ENCODE measurements at places on chromosomes 4 and X. TPM values are rescaled to one million over a fixed set of nuclear protein-coding genes. Genes with fewer than 3 reads are reported as not detected.

GRCh38 chr4:67355806-67356205, 189.5 kb downstream of the CENPC start:
- no peak for DNase-seq

GRCh38 chr4:1463927-1464540, 57.8 kb upstream of the NKX1-1 start:
- no peak for DNase-seq

- DNase-seq: no peak
These were observed 100.2 kb downstream of the FNIP2 start for GRCh38 chr4:158869001-158869400.

Gene XAGE2
- total RNA-seq: not detected

DNA sequence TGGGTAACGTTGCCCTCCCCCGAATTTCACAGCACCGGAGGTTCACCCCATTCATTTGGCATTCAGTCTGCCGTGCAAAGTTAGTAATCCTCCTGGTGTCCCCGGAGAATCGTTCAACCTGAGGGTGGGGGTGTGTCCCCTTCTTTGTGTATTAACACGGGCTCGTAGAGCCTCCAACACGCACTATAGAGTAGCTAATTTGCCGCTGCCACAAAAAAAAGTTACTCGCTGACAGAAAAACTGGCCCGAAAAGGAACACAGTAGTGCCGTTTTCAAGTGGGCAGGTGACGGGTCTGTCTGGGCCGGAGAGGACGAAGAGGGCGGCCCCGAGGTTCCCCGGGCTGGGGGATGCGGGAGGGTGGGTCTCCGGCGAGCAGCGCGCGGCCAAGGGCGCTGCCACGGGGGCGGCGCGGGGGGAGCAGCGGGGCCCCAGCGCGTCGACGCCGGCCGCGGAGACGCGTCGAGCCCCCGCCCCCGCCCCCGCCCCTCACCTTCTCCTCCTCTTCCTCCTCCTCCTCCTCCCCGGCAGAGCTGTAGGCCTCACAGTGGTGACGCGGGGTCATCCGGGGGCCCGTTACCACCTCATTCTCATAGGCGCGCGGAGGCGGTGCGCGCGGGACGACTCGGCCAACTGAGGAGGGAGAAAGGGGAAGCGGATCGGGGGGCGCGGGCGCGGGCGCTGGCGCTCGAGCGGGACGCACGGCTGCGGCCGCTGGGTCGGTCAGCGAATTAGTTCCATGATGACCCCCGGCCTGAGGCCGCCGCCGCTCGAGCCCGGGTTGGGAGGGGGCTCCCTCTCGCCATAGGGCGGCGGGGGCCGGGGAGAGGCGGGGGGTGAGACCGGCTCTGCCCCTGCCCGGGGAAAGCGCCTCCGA, 571 bp downstream of the CCNI start:
- DNase-seq: peak; percentile 83

GRCh38 chr4:41331224-41331623, 74.5 kb downstream of the UCHL1 start:
- no peak for DNase-seq

DNA sequence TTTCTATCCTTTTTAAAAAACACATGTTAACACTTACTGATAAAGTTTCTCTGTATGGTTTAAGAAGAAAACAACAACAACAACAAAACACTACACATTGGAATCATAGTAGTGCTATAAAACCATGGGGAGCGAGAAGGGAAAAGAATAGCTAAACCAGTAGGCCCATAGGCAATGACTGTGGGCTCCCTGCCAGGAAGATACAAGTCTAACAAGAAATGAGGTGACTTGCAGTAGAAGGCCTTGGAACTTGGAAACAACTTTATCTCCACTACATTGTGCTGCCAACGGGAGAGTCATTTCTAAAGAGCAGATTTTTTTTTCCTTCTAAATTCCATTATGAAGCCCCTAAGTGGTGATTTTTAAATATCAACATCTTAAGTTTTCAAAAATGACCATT, 78.0 kb downstream of the GPC4 start:
- DNase-seq: no peak

DNA sequence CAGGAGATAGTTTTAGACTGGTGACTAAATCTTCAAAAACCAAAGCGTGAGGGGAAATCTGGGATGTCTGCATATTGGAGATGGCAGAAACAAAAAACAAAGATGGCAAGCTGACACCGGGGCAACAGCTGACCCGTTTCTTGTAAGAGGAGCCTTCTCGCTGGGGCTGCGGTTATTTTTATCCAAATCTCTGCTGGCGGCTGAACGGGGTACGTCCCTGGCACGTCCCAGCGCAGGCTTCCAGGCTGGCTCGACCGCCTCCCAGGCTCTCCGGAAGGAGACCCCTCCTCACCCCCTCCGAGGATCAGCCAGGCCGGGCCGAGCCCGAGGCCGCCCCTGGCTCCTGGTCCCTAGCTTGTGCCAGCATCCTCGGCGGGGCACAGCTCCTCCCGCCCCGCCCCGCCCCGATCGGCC, 403 bp downstream of the SGCB start:
- DNase-seq: no peak

Gene PNCK
- not detected for total RNA-seq

DNA sequence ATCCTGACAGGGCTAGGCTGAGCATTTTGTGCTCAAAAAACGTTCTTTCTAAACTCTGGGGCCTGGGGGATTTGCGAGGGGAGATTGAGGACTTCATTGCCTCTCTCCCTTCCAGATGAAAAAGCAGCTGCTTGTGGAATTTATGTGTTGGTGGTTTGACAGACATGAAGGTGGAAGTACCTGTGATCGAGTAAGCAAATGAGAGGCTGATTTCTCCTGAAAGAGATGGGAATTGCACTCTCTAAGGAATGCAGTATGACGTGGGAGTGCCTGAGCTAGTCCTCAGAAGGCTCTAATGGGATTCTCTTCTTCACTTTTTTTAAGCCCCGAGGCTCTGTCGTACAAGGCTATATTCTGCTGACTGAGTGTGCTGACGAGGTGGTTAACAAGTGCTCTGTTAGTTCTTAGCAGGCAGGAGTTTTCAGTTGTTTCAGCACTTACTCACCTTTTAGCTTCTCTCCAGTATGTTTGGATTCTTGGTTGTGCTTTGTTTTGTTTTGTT, 426.8 kb upstream of the CNKSR2 start:
- DNase-seq: no peak

Gene LEF1
- total RNA-seq: 53.2 TPM

Gene MAGEB6
- total RNA-seq: not detected

- DNase-seq: no peak
These were observed 25.7 kb downstream of the SLAIN2 start for GRCh38 chr4:48367016-48367415.

DNA sequence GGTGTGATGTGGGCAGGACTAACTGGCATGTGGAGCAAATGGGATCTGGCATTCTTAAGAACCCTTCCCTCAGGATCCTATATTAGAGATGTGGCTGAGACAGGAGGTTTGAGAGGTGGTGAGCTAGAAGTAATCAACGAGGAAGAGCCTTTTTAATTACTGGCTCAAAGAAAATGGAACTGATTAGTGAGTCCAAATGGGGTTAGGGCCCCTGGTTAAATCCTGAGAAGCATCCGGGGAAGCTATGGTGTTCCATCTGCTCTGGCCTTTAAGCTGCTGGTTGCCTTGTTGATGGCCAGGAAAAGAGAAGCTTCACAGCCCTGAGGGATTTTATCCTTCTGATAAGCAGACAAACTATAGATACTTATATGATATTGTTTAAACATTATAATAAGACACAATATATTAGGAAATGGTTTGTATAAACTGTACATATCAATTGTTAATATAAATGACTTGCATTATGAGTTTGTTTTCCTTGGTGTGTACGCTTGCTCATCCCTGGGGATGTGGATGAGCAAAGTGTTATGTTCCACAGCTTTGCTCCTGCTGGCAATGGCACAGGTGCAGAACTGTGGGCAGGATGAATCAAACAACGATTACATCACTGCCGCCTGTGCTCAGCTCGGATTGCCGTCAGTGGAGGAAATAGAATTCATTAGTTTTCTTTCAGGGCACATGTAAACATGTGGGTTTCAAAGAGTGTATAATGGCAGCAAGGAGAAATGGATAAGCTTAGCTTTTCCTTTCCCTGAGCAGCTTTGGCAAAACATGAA, 328.6 kb upstream of the ARX start:
- no peak for DNase-seq

DNA sequence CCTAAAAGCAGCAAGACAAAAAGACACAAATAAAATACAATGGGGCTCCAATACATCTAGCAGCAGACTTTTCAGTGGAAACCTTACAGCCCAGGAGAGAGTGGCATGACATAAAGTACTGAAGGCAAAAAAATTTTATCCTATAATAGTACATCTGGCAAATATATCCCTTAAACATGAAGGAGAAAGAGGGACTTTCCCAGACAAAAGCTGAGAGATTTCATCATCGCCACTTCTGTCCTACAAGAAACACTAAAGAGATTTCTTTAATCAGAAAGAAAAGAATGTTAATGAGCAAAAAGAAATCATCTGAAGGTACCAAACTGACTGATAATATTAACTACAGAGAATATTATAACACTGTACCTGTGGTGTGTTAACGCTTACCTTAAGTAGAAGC, 86.4 kb downstream of the ANKRD17 start:
- no peak for DNase-seq

DNA sequence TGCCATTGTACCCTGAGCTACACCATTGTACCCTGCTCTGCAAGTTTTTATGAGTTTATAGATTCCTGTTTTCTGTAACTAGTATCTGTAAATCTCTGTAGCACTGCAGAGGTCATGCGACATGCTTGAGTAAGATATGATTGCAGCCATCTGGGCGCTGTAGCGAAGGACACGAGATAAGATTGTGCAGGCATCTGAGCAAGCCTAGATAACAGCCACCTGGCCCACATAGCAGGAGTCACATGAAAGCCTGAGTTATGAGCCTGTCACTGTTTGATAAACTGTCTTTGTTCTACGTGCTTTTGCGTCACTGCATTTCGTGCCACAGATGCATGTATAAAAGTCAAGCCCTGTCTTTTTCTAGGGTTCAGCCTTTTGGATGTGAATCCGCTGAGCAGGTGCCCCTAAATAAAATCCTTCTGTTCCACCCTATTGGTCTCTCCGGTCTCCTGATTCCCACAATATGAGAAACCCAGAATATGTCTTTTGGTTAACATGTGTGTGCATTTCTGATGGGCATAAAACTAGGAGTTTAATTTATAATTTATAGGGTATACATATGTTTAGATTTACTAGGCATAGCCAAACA, 327.6 kb upstream of the MAOA start:
- no peak for DNase-seq

GRCh38 chr4:174674305-174674840, 152.1 kb upstream of the HPGD start:
- DNase-seq: no peak

DNA sequence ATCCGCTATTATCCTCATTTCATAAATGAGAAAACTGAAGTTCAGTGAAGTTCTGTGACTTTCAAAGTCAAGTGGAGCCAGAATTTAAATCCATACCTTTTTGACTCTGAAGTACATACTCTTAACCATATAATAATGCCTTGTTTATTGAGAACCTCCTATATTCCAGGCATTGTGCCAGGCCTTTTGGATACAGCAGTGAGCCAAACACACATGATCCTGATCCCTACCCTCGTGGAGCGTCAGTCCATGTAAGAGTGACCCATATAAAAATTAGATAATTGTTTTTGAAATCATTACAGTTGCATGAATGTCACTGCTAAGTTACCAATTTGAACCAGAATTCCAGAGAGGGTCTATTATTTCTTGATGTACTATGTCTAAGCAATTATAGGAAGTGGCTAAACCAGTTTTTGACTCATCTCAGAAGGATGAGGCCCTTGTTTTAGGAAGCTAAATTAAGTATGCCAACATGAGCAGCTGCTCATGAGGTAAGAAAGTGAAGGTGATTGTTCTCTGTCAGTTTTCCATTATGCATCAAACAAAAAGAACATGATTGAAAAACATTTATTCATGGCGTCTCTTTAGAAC, 289.5 kb downstream of the GLUD2 start:
- no peak for DNase-seq

DNA sequence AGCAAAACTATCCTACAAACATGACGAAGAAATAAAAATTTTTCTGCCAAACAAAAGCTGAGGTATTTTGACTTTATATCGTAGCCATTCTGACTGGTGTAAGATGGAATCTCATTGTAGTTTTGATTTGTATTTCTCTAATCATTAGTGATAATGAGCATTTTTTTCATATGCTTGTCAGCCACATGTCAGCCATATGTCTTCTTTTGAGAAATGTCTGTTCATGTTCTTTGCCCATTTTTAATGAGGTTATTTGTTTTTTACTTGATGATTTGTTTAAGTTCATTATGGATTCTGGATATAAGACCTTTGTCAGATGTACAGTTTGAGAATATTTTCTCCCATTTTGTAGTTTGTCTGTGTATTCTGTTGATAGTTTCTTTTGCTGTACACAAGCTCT, 24.5 kb downstream of the F8A2 start:
- DNase-seq: no peak

Gene DCAF12L2
- not detected for total RNA-seq

Gene CT45A3
- total RNA-seq: not detected

Gene TLL1
- not detected for total RNA-seq
